ENCODE measurements at places on chromosomes 6 and 20.
A peak's percentile ranks its signal among the peaks of the same experiment; 100 is the strongest.

DNA sequence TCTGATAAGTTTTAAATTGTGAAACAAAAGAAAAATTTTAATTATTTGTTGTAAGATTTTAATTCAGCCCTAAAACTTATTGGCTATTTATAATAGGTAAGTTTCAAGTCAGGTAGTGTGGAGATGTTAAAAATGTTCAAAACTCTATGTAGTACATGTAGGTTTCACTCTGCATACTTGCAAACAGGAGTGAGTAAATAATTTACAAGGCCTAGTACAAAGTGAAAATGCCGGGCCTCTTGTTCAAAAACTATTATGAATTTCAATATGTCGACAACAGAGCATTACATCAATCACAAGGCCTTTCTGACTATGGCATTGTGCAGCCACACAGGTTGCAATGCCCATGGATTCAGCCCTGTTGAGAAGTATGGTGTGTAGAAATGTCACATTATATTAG is 80.9 kb upstream of the GRIK2 start:
- DNase-seq, result no peak

GRCh38 chr6:123632641-123633040 is 4.1 kb downstream of the TRDN start:
- no peak for DNase-seq

- no peak for DNase-seq
Measured at GRCh38 chr6:147194652-147195411, 9.4 kb upstream of the STXBP5 start.

DNA sequence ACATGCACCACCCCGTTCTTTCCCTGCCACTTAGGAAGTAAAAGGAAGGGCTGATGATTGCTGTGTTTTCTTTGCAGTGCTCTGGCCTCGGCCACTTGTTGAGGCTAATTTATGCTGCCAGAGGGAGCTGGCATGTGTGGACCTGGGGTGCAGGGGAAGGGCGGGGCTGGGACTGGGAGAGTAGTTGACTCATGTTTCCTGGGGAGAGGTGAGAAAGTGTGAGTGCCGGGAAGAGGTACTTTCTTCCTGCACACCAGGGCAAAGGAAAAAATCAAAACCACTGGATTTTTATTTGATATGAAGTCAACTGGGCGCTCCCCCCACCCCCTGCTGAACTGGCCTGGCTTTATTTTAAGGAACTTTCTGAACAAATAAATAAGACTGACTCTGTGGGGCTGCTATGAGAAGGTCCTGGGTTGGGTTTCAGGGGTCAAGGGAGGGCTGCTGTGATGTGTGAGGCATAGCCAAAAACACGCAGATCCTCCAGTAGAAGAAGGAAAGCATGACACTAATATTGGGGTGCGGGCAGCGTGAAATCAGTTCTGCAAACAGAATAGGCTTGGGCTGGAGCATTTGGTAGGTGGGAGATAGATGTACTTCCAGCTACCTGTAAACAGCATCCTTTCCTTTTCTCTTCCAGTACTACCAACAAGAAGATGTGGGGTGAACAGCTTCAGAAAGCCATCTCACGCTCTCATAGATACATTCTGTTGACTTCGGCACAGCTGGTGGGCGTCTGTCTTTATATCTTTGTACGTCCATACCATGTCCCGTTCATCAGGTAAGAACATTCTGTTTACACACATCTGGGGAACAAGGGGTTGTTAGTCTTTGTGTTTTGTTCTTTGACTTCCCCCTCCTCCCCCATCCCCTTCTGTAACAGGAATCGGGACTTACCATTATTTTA is 87.5 kb downstream of the SYNJ2 start:
- no peak for DNase-seq

- DNase-seq, result no peak
Measured at GRCh38 chr6:34524499-34524898, 31.6 kb downstream of the SPDEF start.

- peak; percentile 14 for DNase-seq
Measured at GRCh38 chr6:14639983-14640599, 522.5 kb downstream of the CD83 start.

- DNase-seq, result no peak
Measured at GRCh38 chr6:109456710-109457561, 1.4 kb upstream of the MICAL1 start.

- DNase-seq, result no peak
Measured at GRCh38 chr6:46491628-46492547, 639 bp upstream of the RCAN2 start.

GRCh38 chr6:121884620-121885019 is 449.2 kb downstream of the GJA1 start:
- DNase-seq, result no peak

GRCh38 chr20:60137657-60138245 is 179.5 kb downstream of the CDH26 start:
- DNase-seq, result peak; percentile 30

DNA sequence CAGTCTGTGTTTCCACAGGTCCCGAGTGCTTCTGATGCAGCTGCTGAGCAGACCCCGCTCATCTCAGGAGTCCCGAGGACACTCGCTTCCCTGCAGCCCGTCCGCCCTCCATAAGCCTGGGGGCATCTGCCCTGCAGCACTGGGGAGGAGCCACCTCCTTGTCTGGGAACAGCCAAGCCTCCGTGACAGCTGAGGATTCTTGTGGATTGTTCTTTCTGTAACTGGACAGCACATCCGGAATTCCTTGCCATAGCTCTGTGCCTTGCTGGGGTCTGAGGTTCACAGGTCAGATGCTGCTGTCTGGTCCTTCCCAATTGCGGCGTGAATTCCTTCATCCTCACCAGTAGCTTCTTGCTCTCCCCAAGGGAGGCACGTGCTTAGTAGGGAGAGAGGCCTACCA is 38.4 kb upstream of the FNDC1 start:
- DNase-seq, result no peak

DNA sequence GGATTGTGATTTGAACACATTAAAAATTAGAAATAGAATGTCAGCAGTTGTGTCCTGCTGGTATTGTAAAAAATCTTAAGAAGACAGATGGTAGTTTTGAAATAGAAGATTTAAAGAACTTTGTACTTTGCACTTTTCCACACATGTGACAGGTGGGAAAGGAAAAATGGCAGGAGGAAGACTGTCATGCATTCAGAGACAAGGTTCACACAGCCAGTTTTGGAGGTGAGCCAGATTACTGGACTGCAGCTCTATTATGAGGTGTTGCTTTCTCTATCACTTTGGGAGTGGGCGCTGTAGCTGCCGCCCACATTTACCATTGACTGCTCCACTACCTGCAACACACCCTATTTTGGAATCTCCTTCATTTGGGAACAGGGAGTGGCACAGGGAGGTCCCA is 12.1 kb upstream of the NDUFAF4 start:
- DNase-seq, result no peak

- no peak for DNase-seq
Measured at GRCh38 chr20:53852691-53853090, 217.7 kb downstream of the BCAS1 start.

- DNase-seq, result no peak
Measured at GRCh38 chr6:10431423-10432164, 16.7 kb upstream of the TFAP2A start.

GRCh38 chr6:3250231-3250675 is 8.5 kb upstream of the PSMG4 start:
- DNase-seq, result no peak

GRCh38 chr6:33173535-33174180 is 18.6 kb downstream of the COL11A2 start:
- no peak for DNase-seq

DNA sequence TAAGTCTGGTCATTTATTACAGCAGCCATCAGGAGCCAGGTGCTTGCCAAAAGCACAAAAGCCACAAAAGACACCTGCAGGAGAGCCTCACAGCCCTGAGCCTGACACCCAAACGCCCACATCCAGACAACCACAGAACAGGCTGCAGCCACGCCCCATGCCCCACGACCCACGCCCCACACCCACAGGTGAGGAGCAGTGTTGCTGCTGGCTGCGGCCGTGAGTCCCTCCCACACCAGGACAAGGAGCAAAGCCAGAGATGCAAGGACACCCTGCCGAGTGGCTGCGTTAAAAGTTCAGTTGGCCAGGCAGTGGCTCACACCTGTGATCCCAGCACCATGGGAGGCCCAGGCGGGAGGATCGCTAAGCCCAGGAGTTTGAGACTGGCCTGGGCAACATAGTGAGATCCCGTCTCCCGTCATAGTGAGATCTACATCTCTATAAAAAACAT is 43.0 kb downstream of the SLC2A4RG start:
- DNase-seq, result peak; percentile 8

GRCh38 chr20:4060064-4060795 is 44.9 kb upstream of the RNF24 start:
- no peak for DNase-seq

DNA sequence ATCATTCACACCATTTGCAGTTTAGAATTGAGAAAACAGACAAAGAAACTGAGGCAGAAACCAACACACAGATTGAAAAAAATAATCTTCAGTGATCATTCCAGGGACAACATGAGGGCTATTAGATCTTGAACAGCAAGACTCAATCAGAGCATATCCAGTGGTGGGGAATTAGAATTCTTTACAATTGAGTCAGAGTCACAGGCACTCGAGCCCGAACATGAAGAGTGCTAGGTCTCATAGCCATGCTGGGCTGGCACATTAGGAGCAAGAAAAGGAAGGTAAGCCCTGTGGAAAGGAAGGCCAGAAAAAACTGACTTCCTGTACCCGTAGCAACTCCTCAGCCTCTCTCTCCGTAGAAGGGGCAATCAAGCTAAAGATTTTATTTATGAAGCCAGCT is 419.9 kb downstream of the HAO1 start:
- DNase-seq, result no peak

DNA sequence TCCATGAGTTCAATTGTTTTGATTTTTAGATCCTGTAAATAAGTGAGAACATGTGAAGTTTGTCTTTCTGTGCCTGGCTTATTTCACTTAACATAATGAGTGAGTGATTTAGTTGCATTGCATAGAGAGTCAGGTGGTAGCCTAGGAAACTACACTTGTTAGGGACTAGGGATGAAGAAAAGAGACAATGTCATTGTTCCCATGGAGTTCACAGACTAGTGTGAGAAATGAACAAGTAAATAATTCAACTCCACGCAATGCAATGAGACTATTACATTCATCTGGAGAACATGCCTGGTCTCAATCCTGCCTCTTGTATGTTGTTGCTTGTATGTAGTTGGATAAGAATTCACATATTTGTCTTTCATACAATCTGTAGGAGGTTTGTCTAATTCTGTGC is 76.3 kb upstream of the B3GAT2 start:
- no peak for DNase-seq

DNA sequence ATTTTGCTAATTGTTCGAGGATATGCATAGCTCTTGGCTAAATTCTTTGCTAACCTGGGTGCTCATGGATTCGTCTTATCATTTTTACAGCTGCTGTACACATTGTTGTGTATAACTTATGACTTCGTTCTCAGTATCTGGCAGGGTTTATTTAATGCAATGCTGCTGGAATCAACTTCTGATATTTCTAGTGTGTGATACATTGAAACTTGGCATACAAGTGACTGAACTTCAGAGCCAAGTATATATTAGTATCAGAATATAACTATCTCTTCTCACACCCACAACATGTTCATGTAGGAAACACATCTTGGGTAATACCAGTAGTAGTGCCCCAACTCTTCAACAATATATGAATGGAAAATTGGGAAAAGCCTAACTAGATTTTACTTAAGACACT is 764.2 kb downstream of the TENT5A start:
- no peak for DNase-seq

- no peak for DNase-seq
Measured at GRCh38 chr6:85422996-85423395, 26.9 kb upstream of the NT5E start.

DNA sequence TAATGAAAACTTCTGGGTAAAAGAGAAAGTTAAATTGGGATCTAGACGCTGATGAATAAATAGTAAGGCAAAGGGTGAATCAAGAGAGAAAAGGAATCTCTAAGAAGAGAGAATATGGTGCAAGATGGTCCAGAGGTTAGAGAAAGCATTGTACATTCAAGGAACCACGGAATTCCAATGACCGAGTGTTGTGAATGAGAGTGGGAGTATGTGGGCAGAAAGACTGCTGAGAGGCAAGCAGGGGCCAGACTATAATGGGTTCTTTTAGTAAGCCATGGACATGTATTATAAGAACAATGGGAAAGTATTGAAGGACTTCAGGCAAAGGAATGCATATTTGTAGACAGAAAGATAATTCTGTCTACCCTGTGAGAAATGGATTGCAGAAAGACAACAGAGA is 45.2 kb downstream of the SPTLC3 start:
- no peak for DNase-seq

DNA sequence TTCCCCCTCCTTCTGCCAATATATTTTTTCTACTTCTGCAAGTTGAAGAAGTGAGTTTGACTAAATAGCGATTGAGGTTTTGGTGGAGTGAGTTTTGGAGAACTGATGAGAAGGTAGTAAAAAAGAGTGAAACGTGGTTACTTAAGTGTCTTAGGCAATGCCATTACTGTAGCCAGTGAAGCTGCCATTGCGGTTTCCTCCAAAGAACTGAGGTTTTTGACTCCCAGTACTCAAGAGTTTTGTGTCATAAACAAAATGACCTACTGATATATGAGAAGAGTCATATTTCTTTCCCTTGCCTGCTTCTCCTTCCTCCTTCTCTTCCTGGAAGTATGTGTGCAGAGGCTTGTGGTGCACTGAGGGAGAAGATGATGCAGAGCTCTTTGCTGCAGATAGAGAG is 554.5 kb upstream of the MAP3K7 start:
- no peak for DNase-seq

- DNase-seq, result no peak
Measured at GRCh38 chr20:10315138-10315537, 96.5 kb downstream of the SNAP25 start.

DNA sequence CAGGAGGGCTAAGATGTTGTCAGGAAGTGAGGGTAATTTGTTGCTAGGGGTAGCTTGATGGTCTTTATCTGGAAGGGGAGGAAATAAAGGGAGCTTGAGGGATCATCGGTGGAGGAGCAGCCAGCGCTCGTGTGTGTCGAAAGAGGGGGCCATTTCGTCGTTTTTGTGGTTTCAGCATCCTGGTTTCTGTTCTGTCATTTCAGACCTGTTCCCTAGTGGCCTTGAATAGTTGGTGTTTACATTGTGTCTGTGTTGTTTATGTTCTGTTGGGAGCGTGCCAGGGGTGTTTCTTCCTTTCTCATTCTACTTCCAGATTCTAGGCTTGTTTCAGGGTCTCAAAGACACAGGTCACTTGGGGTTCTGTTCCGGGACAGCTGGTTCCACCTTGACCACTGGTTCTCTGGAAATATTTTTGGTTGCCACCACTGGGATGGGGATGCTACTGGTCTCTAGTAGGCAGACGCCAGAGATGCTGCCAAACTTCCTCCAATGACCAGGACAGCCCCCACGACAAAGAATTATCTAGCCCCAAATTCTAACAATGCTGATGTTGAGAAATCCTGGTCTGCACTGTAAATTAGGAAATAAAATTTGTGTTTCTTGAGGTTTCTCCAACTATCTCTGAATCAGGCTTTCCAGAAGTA is 113.9 kb upstream of the NAA20 start:
- no peak for DNase-seq

DNA sequence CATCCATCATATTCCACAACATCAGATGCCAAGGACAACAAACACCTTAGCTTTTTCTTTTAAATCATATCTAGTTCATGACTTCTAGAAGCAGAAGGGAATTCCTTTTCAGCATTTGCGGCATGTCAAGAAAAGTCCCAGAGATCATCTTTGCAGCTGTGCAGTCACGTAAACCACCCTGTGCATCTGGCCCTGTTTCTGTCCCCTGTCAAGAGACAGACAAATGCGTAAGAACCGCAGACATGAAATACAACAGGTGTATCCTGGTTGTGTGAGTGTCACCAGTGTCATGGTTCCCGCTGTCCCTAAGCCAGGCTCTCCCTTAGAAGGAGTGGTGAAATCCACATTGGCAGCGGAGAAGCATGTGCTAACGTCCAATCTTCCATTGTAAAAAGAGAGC is 28.1 kb downstream of the LY86 start:
- DNase-seq, result no peak
